Activated CD8-positive, alpha-beta T cell treated with anti-CD3 and anti-CD28 coated beads, Interleukin-2, amount 10 ng/mL, durations not matched to agents 7 days and 5 days (primary cell): ENCODE measurements at places on chromosomes 12 and 14. TPM values are rescaled to one million over a fixed set of nuclear protein-coding genes. Genes with fewer than 3 reads are reported as not detected.
A peak's percentile ranks its signal among the peaks of the same experiment; 100 is the strongest.

Gene SAMD15
- 0.23 TPM for total RNA-seq

DNA sequence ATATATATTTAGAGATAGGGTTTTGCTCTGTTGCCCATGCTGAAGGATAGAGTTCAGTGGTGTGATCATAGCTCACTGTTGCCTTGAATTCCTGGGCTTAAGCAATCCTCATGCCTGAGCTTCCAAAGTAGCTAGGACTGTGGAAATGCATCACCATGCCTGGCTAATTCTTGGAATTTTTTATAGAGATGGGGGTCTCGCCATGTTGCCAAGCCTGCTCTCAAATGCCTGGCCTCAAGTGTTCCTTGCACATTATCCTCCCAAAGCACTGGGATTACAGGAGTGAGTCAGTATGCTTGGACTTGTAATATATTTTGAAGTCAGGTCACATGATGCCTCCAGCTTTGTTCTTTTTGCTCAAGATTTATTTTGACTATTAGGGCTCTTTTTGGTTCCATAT is 178.0 kb downstream of the RPAP3 start:
- no peaks in the 10 kb centered on the region for H3K4me1 ChIP-seq
- no peak overlapping the region for H3K27ac ChIP-seq
- no peaks in the 10 kb centered on the region for H3K36me3 ChIP-seq
- H3K4me3 ChIP-seq: no peak overlapping the region
- H3K27me3 ChIP-seq: peaks cover 4% of the 10 kb centered on the region

Gene DIO2
- total RNA-seq: not detected

GRCh38 chr12:78970041-78970440 is 105.5 kb downstream of the SYT1 start:
- H3K4me3 ChIP-seq: no peak overlapping the region
- no peaks in the 10 kb centered on the region for H3K4me1 ChIP-seq
- no peak for DNase-seq

DNA sequence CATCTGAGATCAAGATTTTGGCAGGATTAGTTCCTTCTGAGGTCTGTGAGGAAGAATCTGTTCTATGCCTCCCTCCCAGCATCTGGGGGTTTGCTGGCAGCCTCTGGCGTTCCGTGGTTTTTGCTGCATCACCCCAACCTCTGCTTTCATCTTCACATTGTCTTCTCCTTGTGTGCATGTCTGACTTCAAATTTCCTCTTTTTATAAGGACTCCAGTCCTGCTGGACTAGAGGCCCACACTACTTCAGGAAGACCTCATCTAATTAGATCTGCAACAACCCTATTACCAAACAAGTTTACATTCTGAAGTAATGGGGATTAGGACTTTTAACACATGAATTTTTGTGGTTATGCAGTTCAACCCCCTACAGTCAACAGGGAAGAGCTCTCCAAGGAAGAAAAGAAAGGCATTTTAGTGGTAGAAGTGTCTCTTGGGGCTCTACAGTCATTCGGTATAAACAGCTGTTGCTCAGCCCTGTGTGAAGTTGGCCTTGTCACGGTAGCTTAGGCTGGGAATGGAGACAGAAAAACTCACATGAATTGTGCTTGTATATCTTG is 89.7 kb downstream of the CAND1 start:
- no peaks in the 10 kb centered on the region for H3K36me3 ChIP-seq
- H3K27me3 ChIP-seq: no peaks in the 10 kb centered on the region
- no peak overlapping the region for H3K4me3 ChIP-seq
- H3K4me1 ChIP-seq: peaks cover 19% of the 10 kb centered on the region

DNA sequence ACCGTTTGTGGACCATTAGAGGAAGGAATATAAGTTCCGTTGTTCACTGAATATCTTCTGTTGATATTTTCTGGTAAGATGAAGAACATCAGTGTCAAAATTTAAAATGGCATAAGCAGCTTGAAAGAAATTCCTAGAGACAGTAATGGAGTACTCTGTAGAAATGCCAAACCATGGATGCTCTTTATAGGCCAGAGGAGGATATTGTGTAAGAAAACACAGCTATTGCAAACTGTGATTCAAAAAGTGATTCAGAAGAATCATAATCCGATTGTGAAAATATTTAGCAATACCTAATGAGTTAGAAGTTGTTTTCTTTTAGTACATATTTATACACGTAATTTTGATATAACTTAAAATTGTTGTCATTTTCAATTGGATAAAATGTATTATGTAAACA is 102.8 kb downstream of the SLC16A7 start:
- DNase-seq: no peak
- no peaks in the 10 kb centered on the region for H3K4me1 ChIP-seq
- H3K36me3 ChIP-seq: no peaks in the 10 kb centered on the region
- H3K4me3 ChIP-seq: no peak overlapping the region

DNA sequence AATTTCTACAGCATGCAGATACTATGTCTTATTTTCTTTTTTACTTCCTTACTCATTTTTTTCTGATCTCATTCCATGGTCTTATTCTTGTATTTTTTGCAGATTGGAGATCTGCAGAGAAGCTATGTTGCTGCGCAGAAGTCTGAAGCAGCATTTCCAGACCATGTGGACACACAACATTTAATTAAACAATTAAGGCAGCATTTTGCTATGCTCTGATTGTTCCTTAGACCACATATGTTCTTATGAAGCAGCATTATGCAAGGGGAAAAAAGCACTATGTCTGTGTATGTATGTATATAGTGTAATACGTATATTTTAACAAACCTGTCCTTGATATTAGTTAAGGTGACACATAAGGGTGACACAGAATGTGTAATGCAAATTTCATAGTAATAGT is 52.7 kb downstream of the TTC8 start:
- H3K27ac ChIP-seq: no peak overlapping the region
- no peaks in the 10 kb centered on the region for H3K27me3 ChIP-seq
- H3K4me3 ChIP-seq: no peak overlapping the region
- no peak for DNase-seq

Gene KRT2
- total RNA-seq: not detected

Gene SMIM41
- not detected for total RNA-seq

DNA sequence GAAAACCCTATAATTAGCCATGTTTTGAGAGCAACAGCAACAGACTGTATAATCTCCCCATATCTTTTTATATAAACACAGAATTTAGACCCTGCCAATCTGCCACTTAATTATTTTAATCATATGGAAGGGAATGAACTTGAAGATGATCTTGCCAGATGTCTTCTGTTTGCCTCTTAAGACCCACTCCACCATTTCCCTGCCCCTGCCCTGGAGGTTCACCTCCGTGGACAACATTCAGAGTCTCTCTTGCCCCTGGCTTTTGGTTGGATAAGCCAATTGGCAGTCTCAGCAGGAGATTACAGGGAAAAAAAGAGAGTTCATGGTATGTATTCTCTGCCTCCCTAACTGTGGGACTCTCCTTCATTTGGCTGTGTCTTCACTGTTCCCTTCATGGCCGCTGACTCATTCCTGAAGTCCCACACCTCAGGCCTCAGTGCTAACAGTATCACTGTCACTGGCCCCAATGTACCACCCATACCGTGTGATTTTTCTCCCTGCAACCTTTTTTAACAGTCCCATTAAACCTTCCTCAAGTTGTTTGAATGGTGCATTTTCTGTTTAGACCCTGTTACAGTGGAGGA is 184.8 kb downstream of the PIK3C2G start:
- H3K27ac ChIP-seq: no peak overlapping the region
- no peak for DNase-seq
- no peaks in the 10 kb centered on the region for H3K27me3 ChIP-seq

DNA sequence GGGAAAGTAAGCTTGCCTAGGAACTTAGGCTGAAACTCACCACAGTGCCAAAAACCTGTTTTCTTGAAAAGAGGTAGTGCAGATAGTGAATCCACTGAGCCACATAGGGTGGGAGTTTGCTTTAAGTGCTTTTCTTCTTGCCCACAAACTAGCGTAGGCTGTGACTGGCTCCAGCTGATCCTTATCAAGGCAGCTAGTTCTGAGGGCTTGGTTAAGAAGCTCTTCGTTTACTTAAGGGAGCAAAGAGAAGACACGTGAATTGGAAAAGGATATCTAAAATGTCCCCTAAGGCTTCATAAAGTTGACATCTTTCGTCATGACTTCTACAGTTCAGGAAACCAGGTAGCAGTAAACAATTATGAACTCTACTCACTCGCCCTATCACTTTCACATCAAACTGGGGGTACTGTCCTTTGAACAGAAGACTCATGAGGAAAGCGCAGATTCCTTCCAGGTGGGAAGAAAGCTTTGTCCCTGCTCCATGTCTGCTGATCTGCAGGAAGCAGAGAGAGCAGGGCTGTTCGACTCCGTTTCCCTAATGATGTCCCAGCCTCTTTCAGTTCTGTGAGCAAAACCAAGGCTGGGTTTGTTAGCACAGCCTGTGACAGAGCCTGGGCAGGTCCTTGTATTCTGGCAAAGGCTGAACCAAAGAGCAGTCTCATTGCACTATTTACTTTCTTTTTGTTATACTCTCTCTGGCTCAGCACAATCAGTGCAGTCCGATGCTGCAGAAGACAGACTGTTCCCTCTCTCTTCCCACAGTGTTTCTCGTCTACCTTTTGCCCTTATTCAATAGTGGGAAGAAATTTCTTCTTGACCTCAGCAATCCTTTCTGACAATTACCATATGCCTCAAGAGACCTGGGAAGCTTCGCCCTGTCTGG is 93.5 kb upstream of the ETV6 start:
- H3K36me3 ChIP-seq: no peaks in the 10 kb centered on the region
- H3K27me3 ChIP-seq: peaks cover 10% of the 10 kb centered on the region
- H3K4me1 ChIP-seq: peaks cover 22% of the 10 kb centered on the region
- no peak for DNase-seq

DNA sequence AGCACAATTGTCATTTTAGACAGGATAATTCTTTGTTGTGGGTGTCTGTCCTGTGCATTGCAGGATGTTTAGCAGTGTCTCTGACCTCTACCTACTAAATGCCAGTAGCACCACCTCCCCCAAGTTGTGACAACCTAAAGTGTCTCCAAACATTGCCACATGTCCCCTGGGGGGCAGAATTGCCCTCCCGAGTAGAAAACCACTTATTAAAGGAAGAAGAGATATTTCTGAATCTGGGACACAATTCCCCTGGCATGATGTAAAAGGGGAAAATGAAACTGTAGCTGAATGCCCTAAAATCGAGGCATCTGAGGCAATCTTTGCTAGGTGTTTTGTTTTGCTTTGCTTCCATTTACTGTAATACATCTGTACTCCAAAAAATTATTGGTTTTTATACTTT is 116.8 kb upstream of the NAP1L1 start:
- H3K27me3 ChIP-seq: peaks cover 12% of the 10 kb centered on the region
- no peak overlapping the region for H3K4me3 ChIP-seq
- peaks cover 3% of the 10 kb centered on the region for H3K36me3 ChIP-seq
- no peak overlapping the region for H3K27ac ChIP-seq

Gene ZNF891
- 1.9 TPM for total RNA-seq

DNA sequence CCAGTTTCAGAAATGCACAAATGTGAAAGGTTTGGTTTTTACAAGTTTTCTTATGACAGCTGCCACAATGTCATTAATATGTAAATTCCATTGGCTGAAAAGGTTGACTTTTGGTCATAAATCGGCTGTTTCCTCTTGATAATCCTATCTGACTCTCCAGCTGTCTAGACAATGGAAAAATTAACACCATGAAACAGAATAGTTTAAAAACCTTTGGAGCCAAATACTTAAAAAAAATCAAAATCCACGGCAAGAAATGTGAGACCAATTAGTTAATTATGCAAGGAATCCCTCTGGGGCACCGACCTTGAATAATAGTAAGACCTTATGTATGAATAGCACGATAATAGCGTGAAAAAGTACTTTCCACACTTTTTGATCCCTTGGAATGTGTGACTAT is 138.0 kb downstream of the ZNF664 start:
- DNase-seq: no peak
- H3K36me3 ChIP-seq: no peaks in the 10 kb centered on the region
- H3K27ac ChIP-seq: no peak overlapping the region
- no peaks in the 10 kb centered on the region for H3K27me3 ChIP-seq

- peaks cover 89% of the 10 kb centered on the region for H3K4me1 ChIP-seq
- DNase-seq: no peak
- no peaks in the 10 kb centered on the region for H3K27me3 ChIP-seq
- H3K36me3 ChIP-seq: peaks cover 62% of the 10 kb centered on the region
- no peak overlapping the region for H3K4me3 ChIP-seq
- H3K27ac ChIP-seq: peak overlapping the region; percentile 40
These were observed 74.4 kb downstream of the VCPKMT start for GRCh38 chr14:50041980-50042379.

DNA sequence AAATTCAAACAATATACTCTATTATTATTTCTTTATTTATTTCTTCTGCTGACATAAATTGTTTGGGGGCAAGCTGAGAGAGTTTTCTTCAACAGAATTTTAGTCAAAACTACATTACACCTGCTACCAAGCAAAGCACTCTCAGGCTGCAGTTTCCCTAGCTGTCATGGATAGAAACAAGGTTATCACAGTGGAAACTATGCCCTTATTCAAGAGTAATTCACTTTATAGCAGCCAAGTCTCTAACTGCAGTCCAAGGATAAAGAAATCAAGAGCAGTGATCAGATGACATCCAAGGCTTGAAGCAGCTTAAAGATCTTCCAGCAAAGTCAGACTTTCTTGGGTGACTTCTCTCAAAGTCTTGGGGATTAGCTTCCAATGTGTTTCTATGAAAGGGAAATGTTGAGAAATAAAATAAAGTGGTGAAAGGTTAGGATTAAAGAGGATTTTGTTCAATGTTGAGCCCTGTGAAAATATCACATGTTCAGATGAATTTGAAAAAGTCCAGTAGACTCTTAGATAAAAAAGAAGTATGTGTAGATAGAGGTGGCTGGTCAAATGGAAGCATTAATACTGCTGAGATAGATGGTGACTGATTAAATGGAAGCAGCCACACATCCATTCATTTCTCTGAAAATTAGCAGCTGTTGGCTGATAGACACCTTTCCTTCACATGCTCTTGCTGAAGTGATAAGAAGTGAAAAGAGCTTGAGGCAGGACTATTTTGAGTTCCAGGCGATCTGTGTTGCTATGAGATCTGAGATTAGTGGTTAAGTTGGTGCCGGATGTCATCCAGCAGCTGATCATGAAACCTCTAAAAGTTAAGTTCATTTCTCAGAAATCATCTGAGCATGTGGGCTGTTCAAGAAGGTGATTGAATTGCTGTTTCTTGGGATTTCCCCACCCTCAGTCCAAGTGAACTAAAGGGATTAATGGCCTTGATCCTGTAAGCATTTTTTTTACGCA is 257.8 kb upstream of the BTG1 start:
- peaks cover 36% of the 10 kb centered on the region for H3K36me3 ChIP-seq
- peak overlapping the region; percentile 46 for H3K4me3 ChIP-seq
- H3K27ac ChIP-seq: peak overlapping the region; percentile 95
- peaks cover 88% of the 10 kb centered on the region for H3K4me1 ChIP-seq

DNA sequence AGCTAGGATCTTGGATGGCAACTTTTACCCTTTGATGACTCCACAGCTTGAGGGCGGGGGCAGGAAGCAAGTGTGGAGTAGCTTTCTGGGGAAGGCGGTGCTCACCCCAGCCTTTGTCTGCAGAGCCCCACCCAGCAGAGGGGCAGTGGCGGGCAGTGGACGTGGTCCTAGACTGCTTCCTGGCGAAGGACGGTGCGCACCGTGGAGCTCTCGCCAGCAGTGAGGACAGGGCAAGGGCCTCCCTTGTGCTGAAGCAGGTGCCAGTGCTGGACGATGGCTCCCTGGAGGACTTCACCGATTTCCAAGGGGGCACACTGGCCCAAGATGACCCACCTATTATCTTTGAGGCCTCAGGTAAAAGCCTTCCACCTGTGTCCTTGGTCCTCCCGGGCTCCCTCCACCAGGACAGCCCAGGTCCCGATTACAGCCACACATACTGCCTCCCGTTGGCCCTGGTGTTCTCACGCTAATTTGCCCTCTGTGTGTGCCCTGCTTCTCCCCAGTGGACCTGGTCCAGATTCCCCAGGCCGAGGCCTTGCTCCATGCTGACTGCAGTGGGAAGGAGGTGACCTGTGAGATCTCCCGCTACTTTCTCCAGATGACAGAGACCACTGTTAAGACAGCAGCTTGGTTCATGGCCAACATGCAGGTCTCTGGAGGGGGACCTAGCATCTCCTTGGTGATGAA is 1.2 kb downstream of the TAPBPL start:
- H3K27me3 ChIP-seq: no peaks in the 10 kb centered on the region
- H3K4me1 ChIP-seq: peaks cover 76% of the 10 kb centered on the region
